ENCODE measurements at places on chromosomes 4 and X.

DNA sequence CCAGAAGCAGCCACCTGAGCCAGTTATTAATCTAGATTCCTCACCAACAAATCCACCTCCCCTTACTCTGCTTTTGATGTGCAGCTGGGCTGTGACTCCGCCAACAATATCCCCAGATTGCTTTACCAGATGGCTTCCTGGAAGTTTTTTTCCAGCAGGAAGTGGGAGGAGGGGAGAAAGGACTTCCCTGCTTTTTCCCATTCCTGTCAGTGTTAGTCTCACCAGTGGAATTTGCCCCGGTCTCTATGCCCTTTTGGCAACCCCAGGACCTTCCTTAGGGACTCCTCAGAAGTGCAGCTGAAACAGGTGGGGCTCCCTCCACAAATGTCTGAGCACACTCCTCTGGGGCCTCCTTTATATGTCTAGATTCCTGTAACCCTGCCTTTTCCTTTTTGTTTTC lies 465.2 kb upstream of the IGFBP7 start:
- no peak for DNase-seq

DNA sequence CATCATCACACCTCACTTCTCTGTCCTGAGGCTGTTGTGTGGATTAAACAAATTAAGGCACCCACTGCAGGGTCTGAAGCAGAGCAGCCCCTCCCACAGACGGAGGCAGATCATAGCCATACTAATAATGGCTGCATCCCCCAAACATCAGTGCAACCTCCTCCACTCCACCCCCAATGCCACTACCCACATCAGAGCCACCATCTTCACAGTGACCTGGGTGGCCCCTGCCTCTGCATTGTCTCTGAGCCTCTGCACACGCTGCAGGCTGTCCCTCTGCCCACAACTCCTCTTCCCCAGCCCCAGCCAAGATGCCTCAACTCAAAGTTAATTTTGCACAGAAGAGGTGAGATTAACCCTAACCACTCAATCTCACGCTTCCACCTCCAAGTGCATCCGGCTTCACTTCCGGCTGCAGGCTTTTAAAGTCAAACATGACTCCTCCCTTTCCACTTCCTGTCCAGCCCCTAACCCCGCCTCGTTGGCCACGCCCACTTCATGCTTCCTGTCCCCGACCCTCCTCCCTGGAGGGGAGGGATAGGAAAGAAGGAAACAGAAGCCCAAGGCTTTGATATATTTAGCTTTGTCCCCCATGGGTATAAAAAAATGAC lies 22.7 kb downstream of the JAKMIP1 start:
- no peak for DNase-seq

- no peak for DNase-seq
Observed at GRCh38 chr4:915595-915994, 16.5 kb downstream of the GAK start.

GRCh38 chr4:86685401-86685800 lies 91.3 kb downstream of the PTPN13 start:
- DNase-seq = no peak

DNA sequence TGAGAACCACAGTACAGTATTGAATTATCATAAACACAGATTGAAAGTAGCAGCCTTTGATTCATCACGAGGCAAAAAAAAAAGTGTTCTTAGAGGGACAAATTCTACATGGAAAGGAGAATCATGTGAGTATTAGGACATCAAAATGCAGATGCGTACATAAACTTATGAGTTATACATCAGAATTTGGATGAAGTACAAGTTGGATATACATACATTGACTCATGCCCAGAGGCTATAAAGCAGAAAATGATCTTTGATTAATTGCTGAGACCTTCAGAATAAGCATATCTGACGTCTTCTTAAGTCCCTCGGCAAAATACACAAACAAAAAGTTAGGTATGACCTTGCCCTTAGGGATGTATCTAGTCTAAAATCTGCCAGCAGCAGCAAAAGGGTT lies 206.4 kb downstream of the LDB2 start:
- DNase-seq = no peak

GRCh38 chrX:101803451-101803850 lies 128.4 kb downstream of the ZMAT1 start:
- no peak for DNase-seq

GRCh38 chr4:176971576-176972115 lies 178.9 kb upstream of the VEGFC start:
- DNase-seq = no peak

- no peak for DNase-seq
Observed at GRCh38 chr4:158530381-158530780, 8.7 kb downstream of the RXFP1 start.

GRCh38 chr4:146178126-146178525 lies 2.6 kb downstream of the LSM6 start:
- DNase-seq = no peak

- DNase-seq = no peak
Observed at GRCh38 chrX:40966213-40966820, 118.9 kb upstream of the USP9X start.

GRCh38 chr4:40185830-40186664 lies 10.8 kb upstream of the RHOH start:
- DNase-seq = no peak

- DNase-seq = no peak
Observed at GRCh38 chr4:169773889-169774288, 16.1 kb upstream of the HPF1 start.

- no peak for DNase-seq
Observed at GRCh38 chr4:8913121-8913857, 41.6 kb upstream of the HMX1 start.

GRCh38 chrX:39888730-39889129 lies 209.0 kb downstream of the BCOR start:
- DNase-seq = no peak

- no peak for DNase-seq
Observed at GRCh38 chr4:26737385-26737784, 123.3 kb upstream of the STIM2 start.

DNA sequence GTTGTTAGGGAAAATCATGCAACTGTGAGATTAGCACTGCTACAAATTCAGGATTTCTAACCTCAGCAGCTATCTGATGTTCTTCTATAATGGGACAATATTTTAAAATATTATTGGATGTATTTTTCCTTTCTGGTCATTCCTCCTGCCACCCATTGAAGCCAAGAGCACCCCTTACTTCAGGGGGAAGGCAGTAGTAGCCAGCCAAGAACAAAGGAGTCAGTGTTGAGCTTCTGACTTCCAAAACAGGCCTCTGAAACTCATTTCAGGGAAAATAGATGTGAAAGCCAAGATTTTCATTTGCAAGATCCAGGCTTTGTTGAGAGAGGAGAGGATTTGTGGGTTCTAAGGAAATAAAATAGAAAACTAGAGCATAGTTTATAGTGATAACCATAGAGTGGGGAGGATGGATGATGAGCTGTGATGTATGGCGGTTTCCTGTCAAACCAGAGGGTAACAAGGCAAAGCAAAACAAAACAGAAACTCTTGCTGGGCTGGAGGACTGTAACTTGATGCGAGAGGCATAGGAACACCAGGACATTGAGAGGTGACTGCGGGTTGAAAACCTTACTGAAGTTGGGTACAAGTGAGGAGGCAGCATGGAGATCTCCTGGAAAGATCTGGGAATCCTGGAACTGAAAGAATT lies 173.7 kb upstream of the LEF1 start:
- no peak for DNase-seq

GRCh38 chr4:172857026-172857425 lies 311.6 kb upstream of the GALNT7 start:
- no peak for DNase-seq

DNA sequence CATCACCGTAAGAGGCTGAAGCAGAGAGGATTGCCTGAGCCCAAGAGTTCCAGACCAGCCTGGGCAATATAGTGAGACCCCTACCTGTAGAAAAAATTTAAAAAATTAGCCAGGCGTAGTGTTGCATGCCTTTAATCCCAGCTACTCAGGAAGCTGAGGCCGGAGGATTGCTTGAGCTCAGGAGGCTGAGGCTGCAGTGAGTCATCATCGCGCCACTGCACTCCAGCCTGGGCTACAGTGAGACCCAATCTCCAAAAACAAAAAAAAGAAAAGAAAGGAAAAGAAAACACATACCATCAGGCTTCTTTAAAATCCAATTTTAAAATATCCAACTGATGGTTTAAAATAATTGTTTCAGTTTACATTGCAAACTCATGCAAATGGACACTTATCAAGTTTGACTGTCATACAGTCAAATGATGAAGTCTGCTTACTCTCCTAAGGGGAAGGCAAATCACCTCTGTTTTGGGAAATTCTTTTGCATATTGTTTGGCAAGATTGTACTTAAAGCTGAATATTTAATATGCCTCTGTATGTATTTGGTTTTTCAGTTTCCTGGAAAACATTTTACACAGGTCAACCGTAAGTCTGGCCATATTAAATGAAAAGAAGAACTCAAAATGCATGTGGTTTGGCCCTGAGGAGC lies 23.7 kb upstream of the TENM3 start:
- no peak for DNase-seq

GRCh38 chrX:31071262-31071661 lies 579 bp downstream of the FTHL17 start:
- DNase-seq = no peak

All from NCI-H1930 (cell line).